ENCODE measurements at places on chromosomes 2 and 18. TPM values are rescaled to one million over a fixed set of nuclear protein-coding genes. Genes with fewer than 3 reads are reported as not detected.

Gene LOXL3
- total RNA-seq, result 1.1 TPM

Gene ANKRD44
- total RNA-seq, result 301 TPM

Gene ASB18
- total RNA-seq, result not detected

Gene DARS1
- total RNA-seq, result 51.8 TPM

Gene DQX1
- total RNA-seq, result 0.15 TPM

Gene HOXD9
- total RNA-seq, result not detected

Gene VPS54
- 20.7 TPM for total RNA-seq

Gene ACMSD
- not detected for total RNA-seq

Gene GTF2A1L
- not detected for total RNA-seq

Gene ACADL
- not detected for total RNA-seq

Gene DSG4
- total RNA-seq, result not detected

Gene ING5
- total RNA-seq, result 64.8 TPM

Gene DOCK10
- total RNA-seq, result 222 TPM

Gene SKA1
- 2.2 TPM for total RNA-seq

Gene IL1R2
- total RNA-seq, result 1.8 TPM

Gene ATP6V1C2
- total RNA-seq, result not detected

Gene FSHR
- not detected for total RNA-seq

Gene LCT
- total RNA-seq, result not detected

Gene ABCB11
- not detected for total RNA-seq

Gene LDLRAD4
- total RNA-seq, result 207 TPM

Gene SLC9A4
- not detected for total RNA-seq

Gene TTC39C
- total RNA-seq, result 274 TPM

Gene ASXL3
- total RNA-seq, result not detected

Gene GPAT2
- 2.0 TPM for total RNA-seq

Gene CCDC141
- total RNA-seq, result 153 TPM

Gene PSTPIP2
- total RNA-seq, result 14.3 TPM

Gene GYPC
- 75.2 TPM for total RNA-seq

Gene SATB2
- not detected for total RNA-seq

Gene UGT1A4
- not detected for total RNA-seq

Gene EMILIN2
- total RNA-seq, result 4.6 TPM

Gene CCDC178
- total RNA-seq, result not detected

Gene EVA1A
- not detected for total RNA-seq

Gene KCNE4
- not detected for total RNA-seq

Gene COL5A2
- 0.22 TPM for total RNA-seq

Gene GPR35
- total RNA-seq, result 11.0 TPM

Gene POTEE
- 0.27 TPM for total RNA-seq

Gene RSAD2
- 4.1 TPM for total RNA-seq

Gene TRIM43
- total RNA-seq, result not detected

Gene IL1RN
- total RNA-seq, result not detected

Gene CNDP1
- total RNA-seq, result 0.15 TPM

Gene ARHGAP15
- 261 TPM for total RNA-seq

Gene IMP4
- total RNA-seq, result 72.4 TPM

Gene POU3F3
- not detected for total RNA-seq

Gene CD28
- 235 TPM for total RNA-seq

Gene EML4
- total RNA-seq, result 293 TPM

Gene C2orf72
- not detected for total RNA-seq

Gene PRSS56
- total RNA-seq, result not detected

Gene NAGK
- 89.0 TPM for total RNA-seq

Gene ALPI
- not detected for total RNA-seq

Gene C2orf78
- total RNA-seq, result not detected

Gene MEP1B
- 0.42 TPM for total RNA-seq

Gene OXER1
- not detected for total RNA-seq

Gene TNFRSF11A
- 2.2 TPM for total RNA-seq

Gene LYG2
- not detected for total RNA-seq

Gene TCF23
- not detected for total RNA-seq

Gene CREG2
- total RNA-seq, result 2.2 TPM
